ENCODE measurements at places on chromosomes 7 and 10. TPM values are rescaled to one million over a fixed set of nuclear protein-coding genes. Genes with fewer than 3 reads are reported as not detected.
A peak's percentile ranks its signal among the peaks of the same experiment; 100 is the strongest.

Gene SLC35G1
- 1.8 TPM for total RNA-seq

Gene ICA1
- 44.3 TPM for total RNA-seq

Gene SPOCK2
- total RNA-seq: 10.4 TPM

Gene LAMB1
- 83.2 TPM for total RNA-seq

GRCh38 chr7:93108003-93108402 is 9.8 kb downstream of the SAMD9 start:
- no peak for DNase-seq

DNA sequence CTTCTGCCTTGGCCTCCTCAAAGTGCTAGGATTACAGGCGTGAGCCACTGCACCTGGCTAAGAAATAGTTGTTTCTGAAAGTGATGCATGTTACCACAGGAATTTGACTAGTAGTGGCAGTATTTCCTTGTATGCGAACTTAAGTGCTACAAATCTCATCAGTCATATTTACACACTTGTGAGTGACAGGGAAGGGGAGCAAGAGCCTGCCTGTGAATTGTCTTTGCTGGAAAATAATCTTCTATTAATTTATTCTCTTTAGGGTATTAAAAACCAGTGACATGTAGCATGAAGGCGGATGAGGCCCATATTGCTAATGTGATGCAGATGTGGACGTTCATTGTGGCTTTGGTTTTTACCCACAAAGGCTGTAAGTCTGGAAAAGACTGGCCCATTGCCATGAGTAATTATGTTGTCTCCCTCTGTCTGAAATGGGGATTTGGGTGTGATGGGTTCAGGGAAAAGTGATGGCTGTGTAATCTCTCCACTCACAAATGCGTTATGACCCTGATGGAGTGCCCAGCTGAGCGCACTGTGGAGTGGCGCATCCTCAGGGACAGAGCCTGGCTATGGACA is 97.6 kb downstream of the CCNY start:
- no peak for DNase-seq

GRCh38 chr7:132489776-132490237 is 86.5 kb downstream of the PLXNA4 start:
- no peak for DNase-seq

Gene TFR2
- 0.22 TPM for total RNA-seq

Gene ASAH2
- total RNA-seq: 2.0 TPM

DNA sequence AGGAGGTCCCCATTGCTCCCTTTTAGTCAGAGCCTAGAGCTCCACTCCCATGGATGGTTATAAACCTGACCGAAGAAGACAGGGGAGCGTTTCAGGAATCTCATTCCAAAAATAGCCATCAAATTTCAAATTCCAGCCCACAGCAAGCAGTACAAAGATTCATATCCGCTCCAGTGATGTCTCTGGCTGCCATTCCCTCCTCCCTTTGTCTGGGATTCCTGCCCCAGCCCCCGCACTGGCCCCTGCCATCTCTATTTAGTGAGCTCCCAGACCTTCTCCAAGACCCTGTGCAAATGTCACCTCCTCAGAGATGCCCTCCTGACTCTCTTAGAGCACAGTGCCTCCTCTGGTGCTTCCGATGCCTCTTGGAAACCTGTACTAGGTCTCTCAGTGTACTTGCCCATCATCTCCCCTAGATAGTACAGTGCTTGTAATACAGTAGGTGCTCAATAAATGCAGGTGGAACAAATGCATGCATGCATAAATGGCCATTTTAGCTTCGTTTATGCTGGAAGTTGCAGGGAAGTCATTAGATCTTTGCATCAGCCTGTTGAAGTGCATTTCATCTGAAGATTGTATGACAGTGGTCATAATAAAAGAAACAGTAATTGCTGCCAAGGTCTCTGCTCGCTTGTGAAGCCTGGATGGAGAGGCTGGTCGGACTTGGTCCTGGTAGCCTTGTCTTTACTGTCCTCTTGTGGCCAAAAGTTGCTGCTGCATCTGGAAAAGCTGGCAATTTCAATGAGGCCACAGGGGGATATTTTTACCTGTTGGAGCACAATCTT is 32.0 kb upstream of the HABP2 start:
- DNase-seq: no peak

Gene ADO
- total RNA-seq: 16.3 TPM

DNA sequence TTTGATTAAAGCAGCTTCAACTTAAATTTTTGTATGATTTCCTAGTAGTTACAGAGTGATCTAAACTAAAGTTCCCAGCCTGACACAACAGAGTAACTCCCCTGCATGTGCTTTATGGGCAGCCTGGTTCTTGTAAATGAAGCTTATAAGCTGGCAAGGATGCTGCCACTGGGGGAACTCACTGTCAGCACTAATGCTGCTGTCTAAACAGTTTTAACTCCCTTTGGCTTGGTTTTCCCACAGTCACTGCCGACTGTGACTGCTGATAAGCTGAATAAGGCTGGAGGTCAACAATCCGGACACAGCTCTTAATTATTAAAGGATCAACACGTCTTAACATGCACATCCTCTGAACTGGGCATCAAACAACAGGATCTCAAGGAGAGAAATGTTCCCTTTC is 130.1 kb downstream of the OTUD1 start:
- no peak for DNase-seq

- DNase-seq: no peak
Measured at GRCh38 chr7:39606941-39607340, 16.4 kb upstream of the RALA start.

- no peak for DNase-seq
Measured at GRCh38 chr7:138713191-138713590, 12.0 kb upstream of the SVOPL start.

Gene GPR15LG
- not detected for total RNA-seq

Gene WAC
- 100 TPM for total RNA-seq

DNA sequence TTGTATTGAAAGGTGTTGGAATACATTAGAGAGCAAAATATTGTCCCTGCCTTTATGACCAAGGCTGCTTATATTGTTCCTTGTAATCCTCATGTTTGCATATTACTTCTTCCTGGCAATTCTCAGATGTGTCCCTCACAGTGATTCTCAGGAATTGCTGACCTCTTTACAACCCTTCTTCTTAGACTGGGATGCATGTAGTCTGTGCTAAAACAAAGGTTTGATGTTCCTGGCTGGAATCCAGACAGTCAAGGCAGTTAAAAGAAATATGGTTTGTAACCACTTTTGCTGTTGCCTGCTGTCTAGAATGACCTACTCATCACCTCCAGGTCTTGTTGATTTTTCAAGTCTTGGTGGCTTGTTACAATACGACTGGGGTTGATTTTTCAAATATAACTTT is 367.6 kb downstream of the HGF start:
- no peak for DNase-seq

DNA sequence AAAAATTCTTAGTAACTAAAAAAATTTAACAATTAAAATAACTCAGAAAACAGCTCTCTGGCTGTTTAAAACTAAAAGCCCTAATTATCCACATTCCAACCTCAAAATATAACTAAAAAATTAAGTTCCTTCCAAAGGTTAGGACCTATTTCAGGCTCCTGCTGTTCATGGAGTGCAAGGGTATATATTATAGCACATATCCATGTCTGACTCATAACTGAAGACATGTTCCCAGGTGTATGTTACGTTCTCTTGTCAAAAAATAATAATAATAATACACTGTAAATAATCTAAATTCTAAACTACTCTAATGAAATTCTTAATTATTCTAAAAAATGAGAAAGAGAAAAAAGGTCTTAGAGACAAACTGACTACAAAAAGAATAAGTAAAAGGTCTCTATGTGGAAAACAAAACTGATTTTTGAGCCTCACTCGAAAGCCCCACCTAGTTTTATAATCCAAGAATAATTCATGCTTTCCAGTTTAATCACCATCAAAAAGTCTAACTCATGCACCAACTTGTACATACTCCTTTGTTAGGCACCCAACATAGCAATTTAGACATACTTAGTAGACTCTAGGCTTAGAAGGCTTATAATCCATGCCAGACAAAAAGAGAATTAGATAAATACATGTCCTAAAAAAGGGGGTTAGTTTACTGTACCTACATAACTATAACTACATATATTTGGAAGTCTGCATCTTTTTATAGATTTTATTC is 171.4 kb downstream of the KMT2E start:
- DNase-seq: no peak

DNA sequence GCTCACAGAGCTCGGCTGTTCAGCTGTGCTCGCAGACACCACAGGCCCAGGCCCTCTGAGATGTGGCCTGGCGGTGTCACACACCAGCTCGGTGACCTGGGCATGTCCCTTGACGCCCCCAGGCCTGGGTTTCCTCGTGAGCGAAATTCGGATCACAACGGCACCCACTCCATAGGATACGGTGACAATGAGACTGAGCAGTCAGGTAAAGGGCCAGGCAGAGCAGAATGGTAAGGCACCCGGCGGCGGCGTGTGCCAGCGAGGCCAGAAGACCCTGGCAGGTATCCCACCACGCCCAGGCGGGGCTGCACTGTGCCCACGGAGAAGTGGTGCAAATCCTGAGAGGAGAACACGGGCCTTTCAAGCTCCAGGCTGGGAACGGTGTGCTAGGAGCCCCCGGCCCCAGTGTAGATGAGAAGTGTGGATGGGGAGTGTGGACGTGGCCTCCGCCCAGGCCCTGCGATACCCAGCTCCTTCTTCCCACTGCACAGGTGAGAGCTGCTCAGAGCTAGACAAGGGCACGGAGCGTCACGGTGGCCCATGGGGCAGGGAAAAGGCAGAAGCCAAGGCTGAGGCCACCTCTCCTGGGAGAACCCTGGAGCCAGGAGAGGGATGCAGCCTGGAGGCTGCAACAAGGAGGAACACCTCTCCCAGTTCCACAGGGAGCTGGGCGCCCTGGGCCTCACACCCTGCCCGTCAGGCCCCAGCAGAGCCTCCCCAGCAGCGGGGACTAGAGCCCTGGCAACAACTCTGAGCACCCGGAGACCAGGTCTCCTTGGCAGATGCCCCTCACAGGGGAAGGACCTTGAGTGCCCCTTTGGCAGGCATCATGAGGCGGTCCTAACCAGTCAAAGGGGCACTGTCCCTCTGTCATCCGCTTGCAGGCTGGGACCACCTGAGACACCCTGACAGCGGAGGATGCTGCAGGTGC is 219.1 kb downstream of the MAD1L1 start:
- peak; percentile 60 for DNase-seq

DNA sequence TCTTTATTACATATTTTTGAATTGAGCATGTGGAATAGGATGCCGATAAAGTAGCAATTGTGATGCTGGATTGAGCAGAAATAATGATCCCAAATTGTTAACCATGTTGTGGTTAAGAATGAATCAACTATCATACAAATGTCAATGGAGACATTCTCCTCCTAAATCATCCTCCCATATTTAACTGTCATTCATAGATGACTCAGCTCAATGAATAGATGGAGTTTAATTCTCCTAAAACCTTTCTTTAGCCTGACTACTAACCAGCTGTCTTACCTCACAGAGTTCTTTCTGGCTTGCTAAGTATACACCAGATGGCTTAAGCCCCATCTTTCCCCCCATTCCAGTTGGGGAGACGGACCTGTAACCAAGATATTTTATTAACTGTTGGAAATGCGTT is 23.4 kb upstream of the NPS start:
- no peak for DNase-seq

GRCh38 chr7:6379886-6380285 is 67.9 kb downstream of the DAGLB start:
- DNase-seq: no peak

- DNase-seq: no peak
Measured at GRCh38 chr10:44005788-44006099, 357.1 kb upstream of the ZNF32 start.

Gene TACC2
- 341 TPM for total RNA-seq

Gene HMX3
- total RNA-seq: not detected

Gene LRRD1
- total RNA-seq: not detected

GRCh38 chr7:117127585-117128168 is 174.4 kb downstream of the ST7 start:
- no peak for DNase-seq

- DNase-seq: no peak
Measured at GRCh38 chr10:101840102-101840684, 3.4 kb downstream of the KCNIP2 start.

Gene ZC3HAV1L
- 4.0 TPM for total RNA-seq

Gene GSTO2
- total RNA-seq: 0.70 TPM

Gene CFAP46
- 0.57 TPM for total RNA-seq

DNA sequence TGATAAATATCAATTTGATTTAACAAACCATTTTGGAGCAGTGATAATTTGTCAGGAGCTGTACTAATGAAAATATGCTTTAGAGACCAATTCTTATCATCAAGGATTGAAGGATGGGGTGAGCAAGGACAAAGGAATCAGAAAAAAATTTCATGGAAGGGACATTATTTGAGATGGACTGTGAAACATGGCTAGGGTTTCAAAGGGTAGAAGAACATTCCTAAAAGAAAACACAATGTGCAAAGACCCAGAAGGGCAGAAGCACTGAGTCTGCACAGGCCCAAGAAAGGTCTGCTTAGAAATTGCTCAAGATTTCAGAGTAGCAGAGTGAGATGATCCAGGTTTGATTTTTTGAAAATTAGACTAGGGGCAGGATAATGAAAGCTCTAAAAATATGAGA is 174.5 kb downstream of the LRRN3 start:
- no peak for DNase-seq

Gene TAF5
- total RNA-seq: 3.1 TPM

Gene GDF2
- not detected for total RNA-seq

DNA sequence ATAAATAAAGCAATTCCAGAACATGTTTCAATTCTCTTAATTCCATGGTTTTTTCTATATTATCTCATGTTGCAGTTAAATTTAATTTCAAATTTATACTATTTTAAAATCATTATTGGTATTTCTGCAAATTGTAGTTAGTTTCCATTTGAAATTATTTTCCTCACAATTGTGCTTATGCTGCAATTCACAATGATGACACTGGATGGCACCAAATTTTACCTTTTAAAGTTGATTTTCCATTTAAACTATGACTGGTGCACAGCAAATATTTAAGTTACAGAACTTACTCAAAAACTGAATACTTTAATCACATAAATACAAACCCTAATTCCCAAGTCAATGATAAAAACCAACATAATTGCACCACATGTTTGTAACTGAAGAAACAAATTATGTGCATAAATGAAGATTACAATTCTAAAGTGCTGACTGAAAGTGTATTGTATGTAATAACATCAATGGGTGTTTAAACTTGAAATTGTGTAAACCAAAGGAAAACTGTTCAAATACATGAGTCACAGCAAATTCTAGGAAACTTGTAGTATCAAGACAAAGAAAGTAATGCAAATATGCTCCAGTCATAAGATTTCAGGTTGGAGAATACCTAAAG is 75.3 kb upstream of the AASS start:
- no peak for DNase-seq

DNA sequence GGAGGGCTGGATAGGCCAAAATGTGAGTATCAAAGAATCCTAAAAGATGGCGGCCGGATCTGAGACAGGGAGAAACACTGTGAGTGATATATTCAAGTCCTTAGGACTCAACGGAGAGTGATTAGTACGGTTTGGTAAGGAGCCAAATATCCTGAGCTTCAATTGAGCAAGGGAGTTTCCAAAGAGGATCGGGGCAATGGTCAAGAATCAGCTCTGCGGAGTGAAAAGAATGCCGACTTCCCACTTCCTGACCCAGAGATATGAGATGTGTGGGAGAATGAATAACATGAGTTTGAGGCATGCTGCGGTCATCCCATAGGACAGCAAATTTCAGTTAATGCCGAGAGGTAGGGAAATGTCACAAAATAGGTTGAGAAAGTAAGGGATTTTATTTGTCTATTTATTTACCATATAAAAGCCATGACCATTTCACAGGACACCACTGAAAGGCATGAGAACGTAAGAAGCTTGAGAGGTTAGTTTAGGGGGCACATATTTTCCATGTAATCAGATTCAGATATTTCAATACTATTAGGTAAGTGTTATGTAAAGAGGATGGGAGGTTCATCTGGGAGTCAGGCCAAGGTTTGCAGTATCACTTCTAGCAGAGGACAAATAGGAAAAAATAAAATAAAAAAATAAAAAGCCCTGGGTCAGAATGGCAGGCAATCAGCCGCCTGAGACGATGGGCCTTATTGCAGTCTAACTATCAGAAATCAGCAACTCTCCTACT is 165.6 kb downstream of the HGF start:
- no peak for DNase-seq

All from Right ventricle myocardium inferior (tissue), 1 donor.